Cerebellar nuclear complex (tissue), 1 donor: ENCODE measurements at places on chromosomes 4 and X.

DNA sequence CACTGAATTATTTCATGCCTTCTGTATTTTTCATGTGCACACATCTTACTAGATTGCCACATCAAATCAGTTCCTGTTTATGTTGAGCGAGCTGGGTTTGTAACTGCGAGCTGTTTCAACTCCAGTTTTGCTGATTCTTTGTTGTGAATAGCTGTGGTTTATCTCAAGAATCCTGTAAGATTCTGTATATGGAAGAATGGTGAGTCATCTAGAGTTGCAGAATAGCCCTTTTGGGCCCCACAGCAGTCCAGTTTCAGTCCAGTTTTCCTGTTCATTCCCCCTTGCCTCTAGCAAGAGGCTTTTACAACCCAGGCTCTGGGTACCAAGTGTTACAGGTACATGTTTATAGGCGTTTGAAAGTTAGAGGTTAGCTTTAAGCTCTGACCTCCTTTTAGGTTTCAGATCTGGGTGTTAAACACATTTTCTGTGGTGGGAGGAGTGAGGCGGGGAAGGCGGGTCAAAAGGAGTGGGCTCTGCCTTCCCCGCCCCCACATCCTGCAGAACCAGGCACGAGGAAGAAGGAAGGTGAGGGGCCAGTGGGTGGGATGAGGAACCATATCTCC, 32.7 kb downstream of the TBC1D14 start:
- no peak for DNase-seq

GRCh38 chr4:57095245-57095644, 14.9 kb downstream of the IGFBP7 start:
- DNase-seq: no peak

DNA sequence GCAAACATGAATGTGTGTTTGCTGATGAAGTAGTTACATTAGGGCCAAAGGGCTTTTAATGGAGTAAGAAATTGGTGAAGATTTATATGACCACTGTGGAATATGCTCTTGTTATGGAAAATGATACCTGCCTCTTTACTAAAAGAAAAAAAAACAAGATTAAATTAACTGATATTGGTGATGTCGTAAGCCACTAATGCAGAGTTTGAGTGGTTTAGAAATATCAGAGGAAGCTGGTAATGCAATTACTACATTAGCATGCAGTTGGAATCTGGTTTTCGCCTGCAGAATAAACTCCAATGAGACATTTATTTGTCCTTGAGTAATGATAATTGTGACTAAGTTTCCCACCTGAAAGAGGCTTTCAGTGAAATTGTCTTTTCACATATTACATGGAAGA, 597.9 kb downstream of the GALNTL6 start:
- DNase-seq: no peak

GRCh38 chr4:22573198-22573597, 57.3 kb upstream of the ADGRA3 start:
- no peak for DNase-seq

DNA sequence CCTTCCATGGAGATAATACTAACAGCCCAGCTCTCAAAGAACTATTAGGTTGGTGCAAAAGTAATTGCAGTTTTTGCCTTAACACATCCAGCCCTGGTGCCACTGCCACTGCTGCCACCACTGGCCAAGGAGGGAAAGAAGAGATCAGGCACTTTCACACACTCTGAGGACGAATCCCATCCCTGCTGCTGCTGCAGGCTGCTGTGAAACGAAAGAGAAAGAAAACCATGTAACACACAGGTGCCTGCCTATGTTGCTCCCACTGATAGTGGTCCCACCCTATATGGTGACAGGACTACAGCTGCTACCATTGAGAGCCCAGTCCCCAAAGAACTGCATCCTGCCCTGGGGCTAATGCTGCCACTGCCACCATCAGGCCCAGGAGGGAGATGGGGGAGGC, 35.1 kb downstream of the TMLHE start:
- no peak for DNase-seq

GRCh38 chrX:134761788-134762187, 103.5 kb upstream of the PLAC1 start:
- no peak for DNase-seq

GRCh38 chr4:129371926-129372325, 276.0 kb downstream of the C4orf33 start:
- DNase-seq: no peak

DNA sequence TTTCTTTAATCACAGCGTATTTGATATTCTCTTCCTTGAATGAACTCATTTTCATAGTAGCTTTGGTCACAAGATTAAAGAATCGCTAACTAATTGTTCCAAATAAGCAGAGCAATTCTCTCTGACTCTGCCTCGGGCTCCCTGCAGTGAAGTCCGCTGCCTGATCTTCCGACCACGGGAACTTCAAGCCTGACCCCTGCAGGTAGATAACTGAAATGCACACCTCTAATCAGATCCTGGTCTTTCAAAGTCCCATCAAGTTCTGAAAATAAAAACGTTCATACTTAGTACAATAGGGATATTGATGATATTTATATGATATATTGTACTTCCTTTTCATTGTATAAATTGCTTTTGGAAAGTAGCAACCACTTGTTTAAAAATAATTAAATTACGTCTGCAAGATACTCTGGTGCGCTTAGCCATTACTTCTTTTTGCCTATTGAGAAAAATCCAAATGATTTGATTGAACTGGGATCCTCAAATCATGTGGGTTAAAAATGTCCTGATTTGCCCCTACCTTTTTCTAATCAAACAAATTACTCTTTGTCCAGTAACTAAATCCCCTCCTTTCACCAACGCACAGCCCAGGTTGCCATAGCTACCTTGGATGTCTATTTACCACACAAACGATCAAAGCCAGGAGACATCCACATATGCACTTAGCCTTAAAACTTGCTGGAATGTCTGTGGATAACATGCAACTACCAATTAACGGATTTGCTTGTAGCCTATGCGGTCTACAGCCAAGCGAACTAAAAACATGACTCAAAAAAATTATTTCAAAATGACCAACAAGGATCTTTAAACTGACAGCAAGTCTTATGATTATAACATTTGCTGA, 4.2 kb downstream of the MID1 start:
- DNase-seq: peak; percentile 3

- DNase-seq: no peak
Observed at GRCh38 chr4:133812236-133812635, 389.4 kb downstream of the PABPC4L start.

GRCh38 chr4:20091781-20092180, 159.9 kb upstream of the SLIT2 start:
- DNase-seq: no peak

GRCh38 chrX:1300449-1300848, 31.8 kb downstream of the CSF2RA start:
- no peak for DNase-seq

GRCh38 chr4:33493231-33493630, 2751.1 kb downstream of the ARAP2 start:
- DNase-seq: no peak

DNA sequence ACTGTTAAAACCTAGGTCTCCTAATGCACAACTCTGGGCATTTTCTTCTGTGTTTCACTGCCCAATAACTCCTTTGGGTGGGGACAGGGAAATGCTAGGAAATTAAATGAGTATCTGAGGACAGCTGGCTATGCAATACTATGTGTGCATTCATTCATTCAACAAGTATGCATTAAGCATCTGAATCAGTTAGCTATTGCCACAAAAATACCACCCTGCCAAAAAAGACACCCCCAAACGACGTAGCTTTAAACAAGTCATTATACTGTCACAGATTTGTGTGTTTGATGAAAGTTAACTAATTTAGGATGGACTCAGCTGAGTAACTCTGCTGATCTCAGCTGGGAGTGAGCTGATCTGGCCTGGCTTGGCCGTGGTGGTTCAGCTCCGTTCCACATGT, 29.8 kb upstream of the PTCHD1 start:
- DNase-seq: no peak

- no peak for DNase-seq
Observed at GRCh38 chr4:11368701-11369115, 60.0 kb downstream of the HS3ST1 start.

DNA sequence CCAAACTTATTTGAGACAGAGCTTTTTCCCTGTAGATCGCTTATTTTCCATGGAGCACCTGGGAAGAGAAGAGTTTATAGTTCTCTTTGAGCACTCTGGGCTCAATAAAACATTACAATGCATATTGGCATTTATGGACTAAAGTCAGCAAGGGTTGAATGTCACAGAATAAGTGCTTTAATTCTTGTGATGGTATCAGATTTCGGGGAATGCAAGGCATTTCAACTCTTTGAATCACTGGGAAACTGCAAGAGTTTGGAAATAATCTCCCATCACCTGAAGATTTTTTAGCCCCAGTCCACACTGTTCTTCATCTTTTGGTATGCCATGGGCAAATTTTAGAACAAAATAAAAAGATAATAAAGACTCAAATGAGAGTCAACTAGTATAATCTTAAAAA, 111.5 kb upstream of the WDFY3 start:
- no peak for DNase-seq

- DNase-seq: no peak
Observed at GRCh38 chrX:48516987-48517386, 4.6 kb upstream of the EBP start.

DNA sequence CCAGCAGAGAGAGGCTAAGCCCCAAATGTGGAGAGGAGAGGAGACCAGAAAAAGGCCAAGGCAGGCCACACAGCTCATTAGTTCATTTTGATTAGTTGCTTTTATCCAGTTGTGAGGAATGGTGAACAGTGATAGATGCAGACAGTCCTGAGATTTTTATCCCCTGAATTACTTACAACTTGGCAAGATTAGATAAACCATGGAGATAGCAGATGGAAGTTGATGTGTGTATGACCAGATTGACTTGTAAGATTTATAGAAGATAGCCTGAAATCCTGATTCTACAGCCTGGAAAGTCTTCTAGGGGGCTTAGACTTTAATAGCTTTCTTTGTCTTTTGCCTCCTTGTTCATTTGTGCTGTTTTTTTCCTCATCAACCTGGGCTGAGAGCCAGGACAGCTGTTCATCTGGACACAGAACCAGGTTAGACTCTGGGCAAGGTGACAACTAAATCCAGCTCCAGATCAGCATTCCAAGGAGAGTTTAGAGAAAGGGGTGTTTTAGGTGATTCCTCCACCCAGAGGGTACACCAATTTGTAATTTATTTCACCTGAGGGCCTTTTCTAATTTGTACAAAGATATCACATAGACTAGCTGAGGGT, 215.5 kb downstream of the SPATA18 start:
- no peak for DNase-seq

GRCh38 chrX:12903646-12904045, 2.8 kb upstream of the TLR8 start:
- no peak for DNase-seq

DNA sequence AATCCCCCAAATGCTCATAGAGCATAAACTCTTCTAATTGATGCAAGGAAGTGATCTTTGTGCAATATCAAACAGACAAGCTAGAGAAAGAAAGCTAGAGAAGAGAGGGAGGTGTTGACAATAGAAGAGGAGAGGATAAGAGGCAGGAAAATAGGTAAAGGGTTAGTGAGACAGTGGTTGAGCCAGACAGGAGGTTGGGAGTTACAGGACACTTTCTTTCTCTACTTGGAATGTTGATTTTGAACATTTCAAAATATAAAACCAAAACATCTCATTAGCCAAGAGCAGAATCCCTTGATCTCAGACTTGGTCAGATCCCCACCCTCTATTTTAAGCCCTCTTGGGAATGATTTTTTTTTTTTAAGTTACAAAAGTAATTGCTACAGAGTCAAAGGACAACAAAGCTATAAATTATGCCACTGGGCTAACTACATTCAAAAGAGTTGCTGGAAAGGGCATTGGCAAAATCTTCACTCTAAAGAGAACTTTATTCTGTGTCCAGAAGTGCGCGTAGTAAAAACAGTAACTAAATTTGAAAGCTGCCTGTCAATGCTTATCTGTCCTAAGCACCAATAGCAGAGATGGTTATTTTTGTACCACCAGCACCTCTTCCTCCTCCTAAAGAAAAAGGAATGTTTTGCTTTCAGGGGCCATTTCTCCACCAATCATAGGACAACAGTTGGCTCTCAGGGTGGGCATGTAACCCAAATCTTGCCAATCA, 133.8 kb downstream of the PDGFC start:
- DNase-seq: no peak

- DNase-seq: peak; percentile 48
Observed at GRCh38 chrX:119467842-119468550, at the start of gene SLC25A5. SLC25A5 (plus strand) TSS chrX:119468444; CDS start chrX:119468516, 72 bp downstream.

GRCh38 chrX:87583679-87584078, 66.1 kb downstream of the KLHL4 start:
- no peak for DNase-seq

DNA sequence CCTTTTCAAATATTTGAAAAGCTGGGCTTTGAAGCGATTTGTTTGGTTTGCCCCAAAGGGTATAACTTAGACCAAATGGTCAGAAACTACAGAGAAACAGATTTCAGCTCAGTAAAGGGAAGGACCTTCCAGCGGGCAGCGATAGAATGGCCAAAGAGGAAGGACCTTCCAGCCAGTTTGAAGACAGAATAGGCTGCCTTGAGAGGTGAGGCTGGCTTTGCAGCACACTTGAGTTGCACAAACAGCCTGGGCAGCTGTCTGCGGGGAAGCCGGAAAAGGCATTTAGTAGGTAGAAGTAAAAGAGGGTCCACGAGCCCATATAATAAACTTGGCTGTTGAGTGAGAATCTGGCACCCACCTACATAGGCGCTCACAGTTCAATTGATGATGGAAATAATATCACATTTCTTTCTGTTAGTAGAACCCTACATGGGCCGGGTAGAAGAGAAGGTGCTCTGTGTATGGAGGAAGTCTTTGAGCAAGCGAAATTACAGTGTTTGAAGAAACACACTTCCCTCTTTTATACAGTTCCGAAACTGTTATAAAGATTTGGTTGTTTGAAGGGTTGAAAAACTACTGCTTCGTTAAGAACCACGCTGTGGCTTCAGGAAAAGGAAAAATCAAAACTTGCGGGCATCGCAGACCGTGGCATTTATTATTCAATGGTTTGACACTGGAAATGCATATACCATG, 75.0 kb upstream of the SORBS2 start:
- DNase-seq: no peak

- no peak for DNase-seq
Observed at GRCh38 chr4:40875507-40876150, 125.9 kb downstream of the NSUN7 start.

DNA sequence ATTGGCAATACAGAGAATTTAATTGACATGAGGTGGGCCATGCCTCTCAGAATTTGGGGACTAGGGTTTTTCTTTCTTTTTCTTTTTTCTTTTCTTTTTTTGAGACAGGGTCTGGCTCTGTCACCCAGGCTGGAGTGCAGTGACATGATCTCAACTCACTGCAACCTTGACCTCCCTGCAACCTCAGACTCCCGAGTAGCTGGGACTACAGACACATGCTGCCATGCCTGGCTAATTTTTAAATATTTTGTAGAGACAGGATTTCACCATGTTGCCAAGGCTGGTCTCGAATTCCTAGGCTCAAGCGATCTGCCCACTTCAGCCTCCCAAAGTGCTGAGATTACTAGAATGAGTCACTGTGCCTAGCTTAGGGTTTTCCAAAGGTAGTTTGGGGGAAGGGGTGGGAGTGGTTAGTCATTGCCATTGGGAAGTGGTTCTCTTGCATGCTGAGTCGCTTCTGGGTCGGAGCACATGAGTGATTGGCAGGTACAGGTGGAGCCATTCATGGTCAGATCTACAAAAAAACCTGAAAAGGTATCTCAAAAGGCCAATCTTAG, 54.5 kb downstream of the MID2 start:
- DNase-seq: no peak

- no peak for DNase-seq
Observed at GRCh38 chrX:14943962-14944361, 70.7 kb downstream of the MOSPD2 start.
